Skin of body (tissue), 3 donors: ENCODE measurements at places on chromosomes 5 and 9.

GRCh38 chr9:3256571-3257330 lies 269.1 kb downstream of the RFX3 start:
- DNase-seq = no peak

DNA sequence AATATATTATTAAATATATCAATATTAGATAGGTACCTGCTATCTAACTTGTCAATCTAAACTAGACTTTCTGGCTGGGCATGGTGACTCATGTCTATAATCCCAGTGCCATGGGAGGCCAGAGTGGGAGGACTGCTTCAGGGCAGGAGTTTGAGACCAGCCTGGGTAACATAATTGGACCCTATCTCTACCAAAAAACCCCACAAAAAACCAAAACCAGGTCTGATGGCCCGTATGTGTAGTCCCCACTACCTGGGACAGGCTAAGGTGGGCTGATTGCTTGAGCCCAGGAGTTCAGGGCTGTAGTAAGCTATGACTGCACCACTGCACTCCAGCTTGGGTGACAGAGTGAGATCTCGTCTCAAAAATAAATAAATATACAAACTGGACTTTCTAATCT lies 55.0 kb downstream of the PJA2 start:
- DNase-seq = no peak

GRCh38 chr5:116507051-116507537 lies 67.5 kb downstream of the SEMA6A start:
- DNase-seq = peak; percentile 85

- no peak for DNase-seq
Measured at GRCh38 chr9:99181621-99182020, 40.1 kb downstream of the ALG2 start.

GRCh38 chr5:74105126-74105780 lies 479.3 kb downstream of the ARHGEF28 start:
- no peak for DNase-seq

- no peak for DNase-seq
Measured at GRCh38 chr9:33932078-33932807, 115.3 kb downstream of the UBE2R2 start.
